ENCODE measurements at places on chromosomes 2 and 18.
A peak's percentile ranks its signal among the peaks of the same experiment; 100 is the strongest.

DNA sequence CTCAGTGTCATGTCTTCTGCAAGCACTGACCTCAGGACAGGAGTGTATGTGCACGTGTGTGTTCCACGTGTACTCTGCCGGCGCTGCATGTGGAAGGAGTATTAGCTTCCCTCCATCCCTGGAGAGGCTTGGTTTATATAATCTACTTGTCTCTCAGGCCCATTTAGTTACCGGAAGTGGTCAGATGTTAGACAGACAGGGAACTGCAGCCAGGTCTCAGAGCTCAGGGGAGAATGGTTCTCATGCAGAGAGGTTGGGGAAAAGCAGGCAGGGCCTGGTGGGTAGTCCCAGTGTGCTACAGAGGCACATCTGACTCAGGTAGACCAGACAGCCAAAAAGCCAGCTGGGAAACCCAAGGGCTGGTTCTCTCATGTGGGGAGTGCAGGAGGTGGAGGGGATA, 167.9 kb downstream of the CTIF start:
- no peak for DNase-seq
- no peak overlapping the region for H3K4me3 ChIP-seq
- H3K36me3 ChIP-seq: no peaks in the 10 kb centered on the region
- H3K27me3 ChIP-seq: no peaks in the 10 kb centered on the region
- H3K27ac ChIP-seq: no peak overlapping the region

DNA sequence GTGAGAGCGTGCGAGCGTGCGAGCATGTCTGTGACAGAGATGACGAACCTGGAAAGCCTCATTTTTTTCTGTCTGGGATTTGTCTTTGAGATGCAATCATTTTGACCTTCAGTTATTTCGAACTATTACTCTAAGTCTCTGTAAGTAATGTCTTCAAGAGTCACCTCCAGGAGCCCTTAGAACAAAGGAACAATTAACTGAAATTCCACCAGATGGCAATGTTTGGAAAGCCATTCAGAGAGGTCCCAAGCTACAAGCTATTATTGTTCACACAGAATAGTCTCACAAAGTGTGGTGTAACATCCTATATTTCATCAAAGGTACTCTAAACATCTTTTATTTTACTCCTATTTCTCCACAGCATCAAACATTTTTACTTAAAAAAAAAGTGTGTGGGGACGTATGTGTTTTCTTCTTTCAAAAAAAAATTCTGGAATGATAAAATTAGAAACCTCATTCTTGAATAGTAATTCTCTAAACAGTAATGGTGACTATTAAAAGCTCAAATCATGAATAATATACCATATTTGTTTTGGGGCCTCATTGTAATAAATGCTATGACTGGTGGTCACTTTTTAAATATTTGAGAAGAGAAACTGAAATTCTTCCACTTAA, 35.1 kb upstream of the MAPRE2 start:
- no peak overlapping the region for H3K27ac ChIP-seq
- DNase-seq: peak; percentile 58
- no peaks in the 10 kb centered on the region for H3K36me3 ChIP-seq
- no peak overlapping the region for H3K4me3 ChIP-seq
- no peaks in the 10 kb centered on the region for H3K4me1 ChIP-seq

GRCh38 chr2:1655461-1655860, 88.9 kb downstream of the PXDN start:
- DNase-seq: no peak
- H3K4me1 ChIP-seq: peaks cover 11% of the 10 kb centered on the region

GRCh38 chr18:70489986-70490933, 201.4 kb downstream of the SOCS6 start:
- H3K4me3 ChIP-seq: no peak overlapping the region
- no peaks in the 10 kb centered on the region for H3K36me3 ChIP-seq
- no peak for DNase-seq
- H3K27me3 ChIP-seq: no peaks in the 10 kb centered on the region
- H3K4me1 ChIP-seq: no peaks in the 10 kb centered on the region

DNA sequence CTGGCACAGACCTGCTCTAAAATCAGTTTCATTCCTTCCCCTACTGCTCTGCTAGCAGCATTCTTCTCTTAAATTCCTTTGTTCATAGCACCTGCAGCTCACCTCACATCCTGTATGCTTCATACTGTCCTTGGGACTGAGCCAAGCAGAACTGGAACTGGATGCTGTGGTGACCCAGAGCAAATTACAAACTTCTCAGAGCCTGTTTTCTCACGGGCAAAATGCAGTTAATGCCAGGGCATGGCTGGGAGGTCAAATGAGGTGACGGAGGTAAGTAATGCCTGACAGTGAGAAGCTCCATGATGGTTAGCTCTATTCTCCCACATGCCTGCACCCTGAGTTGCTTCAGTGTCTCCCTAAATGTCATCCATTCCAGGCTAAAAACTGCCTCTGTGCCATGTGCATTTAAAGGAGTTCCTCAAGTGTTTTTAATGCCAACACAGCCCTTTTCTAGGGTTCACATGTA, 29.7 kb downstream of the C2orf42 start:
- H3K27me3 ChIP-seq: no peaks in the 10 kb centered on the region
- H3K27ac ChIP-seq: no peak overlapping the region
- H3K4me3 ChIP-seq: no peak overlapping the region
- no peak for DNase-seq
- no peaks in the 10 kb centered on the region for H3K36me3 ChIP-seq

DNA sequence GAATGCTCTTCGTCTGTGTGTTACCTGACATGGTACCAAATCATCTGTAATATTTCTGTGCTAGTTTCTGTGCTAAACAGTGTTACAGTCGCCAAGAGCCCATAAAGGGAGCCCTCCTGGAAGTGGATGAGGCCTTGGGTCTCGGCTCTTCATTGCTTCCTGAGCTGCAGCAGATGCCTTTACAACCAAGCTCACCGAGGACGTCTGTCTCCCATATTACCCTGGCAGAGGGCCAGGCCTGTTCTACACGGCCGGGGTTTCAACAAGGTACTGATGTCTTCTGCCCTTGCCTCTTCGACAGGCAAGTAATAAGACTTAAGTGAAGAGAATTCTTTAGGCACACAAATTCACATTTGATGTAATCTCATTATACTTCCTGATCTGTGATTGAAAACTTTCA, 16.8 kb downstream of the RPL31 start:
- no peak overlapping the region for H3K4me3 ChIP-seq
- no peak for DNase-seq
- peaks cover 57% of the 10 kb centered on the region for H3K36me3 ChIP-seq

GRCh38 chr2:23537991-23538390, 153.0 kb downstream of the KLHL29 start:
- peaks cover 27% of the 10 kb centered on the region for H3K4me1 ChIP-seq
- no peak overlapping the region for H3K4me3 ChIP-seq
- H3K27me3 ChIP-seq: no peaks in the 10 kb centered on the region

All from tibial nerve (tissue), 4 donors.